GF-D8 (cell line): ENCODE measurements at places on chromosomes 1 and 21.

- no peak for DNase-seq
Measured at GRCh38 chr1:62875676-62876075, 91.7 kb downstream of the ATG4C start.

DNA sequence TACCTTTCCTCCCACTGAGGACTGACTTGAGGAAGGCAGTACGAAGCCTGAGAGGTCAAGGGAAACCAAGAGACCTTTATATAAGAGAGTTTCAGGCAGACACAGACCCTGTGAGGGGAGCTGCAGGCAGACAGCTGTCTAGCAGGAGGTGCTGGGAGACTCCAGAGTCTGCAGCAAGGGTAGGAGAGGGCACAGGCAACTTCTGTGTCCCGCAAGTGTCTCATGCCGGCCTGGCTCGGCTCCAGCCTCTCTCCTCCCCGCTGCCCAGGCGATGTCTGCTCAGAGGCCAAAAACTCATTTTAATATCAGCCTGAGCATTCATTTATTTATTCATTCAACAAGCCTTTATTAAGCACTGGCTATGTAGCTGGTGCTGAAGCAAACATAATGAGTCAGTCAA lies 83.0 kb downstream of the KIRREL1 start:
- DNase-seq = no peak

DNA sequence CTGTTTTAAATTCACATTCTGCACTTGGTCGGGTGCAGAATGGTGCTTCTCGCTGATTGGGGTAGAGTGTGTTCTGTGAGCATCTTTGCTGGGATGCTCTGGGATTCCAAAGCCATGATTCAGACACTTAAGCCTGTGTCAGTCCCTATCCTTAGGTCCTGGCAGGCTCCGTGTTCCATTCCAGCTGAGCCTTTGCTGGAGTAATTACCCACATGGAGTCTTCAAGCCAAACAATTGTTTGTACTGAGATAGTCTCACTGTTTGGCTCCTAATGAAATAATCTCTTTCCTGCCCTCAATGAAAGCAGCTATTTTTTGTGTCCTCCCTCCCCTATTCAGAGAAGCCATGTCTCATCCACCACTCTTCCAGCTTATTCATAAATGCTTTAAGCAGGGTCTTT lies 18.7 kb downstream of the SMAP2 start:
- DNase-seq = no peak

DNA sequence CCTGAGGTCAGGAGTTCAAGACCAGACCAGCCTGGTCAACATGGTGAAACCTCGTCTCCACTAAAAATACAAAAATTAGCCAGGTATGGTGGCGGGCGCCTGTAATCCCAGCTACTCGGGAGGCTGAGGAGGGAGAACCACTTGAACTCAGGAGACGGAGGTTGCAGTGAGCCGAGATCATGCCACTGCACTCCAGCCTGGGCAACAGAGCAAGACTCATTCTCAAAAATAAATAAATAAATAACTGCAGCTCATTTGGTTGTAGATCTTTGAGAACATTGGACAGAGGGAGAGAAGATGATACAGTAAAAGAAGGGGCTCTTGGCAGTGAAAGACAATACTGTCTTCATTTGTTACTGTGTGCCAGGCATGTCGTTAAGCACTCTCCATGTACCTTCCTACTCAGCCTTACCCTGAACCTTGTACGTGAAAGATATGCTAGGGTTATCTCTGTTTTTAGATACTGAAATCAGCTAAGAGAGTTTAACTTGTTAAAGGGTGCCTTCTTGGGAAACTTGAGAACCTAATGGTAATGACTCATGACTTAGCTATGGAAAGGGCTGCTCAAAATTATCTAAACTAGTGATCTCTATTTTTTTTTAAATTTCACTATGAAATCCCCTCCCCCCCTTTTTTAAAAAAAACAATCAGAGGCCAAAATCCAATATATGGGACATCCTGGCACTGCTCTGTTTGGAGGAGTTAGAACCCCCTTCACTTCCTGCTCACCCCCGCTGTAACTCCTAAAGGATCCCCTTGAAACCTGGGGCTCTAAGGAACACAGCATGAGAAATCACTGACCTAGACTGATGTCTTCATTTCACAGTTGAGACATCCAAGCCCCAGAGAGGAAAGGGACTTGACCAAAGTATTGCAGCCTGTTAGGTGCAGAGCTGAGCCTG lies 6.8 kb upstream of the KPNA6 start:
- no peak for DNase-seq

DNA sequence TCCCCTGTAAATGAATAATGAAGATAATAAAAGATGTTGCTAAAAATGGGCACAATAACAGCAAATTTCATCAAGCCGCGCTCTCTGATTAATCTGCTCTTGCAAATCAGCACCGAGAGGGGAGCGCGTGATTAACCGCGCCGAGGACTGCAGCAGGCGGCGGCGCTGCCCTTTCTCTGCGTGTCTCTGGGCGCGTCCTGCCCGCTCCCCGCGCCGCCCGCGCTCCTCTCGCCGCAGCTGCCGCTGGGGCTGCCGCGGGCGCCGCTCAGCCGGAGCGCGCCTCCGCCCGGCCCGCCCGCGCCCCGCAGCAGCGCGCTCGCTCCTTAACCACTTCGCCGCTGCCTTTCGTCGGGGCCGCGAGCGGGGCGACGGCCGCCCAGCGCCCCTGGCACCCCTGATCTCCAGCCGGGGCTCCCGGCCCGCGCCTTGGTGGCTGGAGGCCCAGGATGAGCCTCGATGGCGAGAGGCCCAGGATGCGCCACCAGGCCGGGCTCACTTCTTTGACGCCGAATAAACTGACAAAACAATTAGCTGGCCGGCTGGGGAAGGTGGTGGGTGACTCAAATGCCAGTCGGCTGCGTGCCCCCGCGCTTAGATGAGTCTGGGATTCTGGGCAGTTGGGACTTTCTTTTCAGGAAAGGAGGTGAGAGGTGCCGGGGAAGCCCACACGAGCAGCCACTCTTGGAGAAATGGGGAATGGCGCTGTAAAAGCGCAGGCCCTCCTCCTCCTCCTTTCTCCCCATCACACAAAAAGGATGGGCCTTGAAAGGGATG lies 221.4 kb upstream of the PKN2 start:
- no peak for DNase-seq

DNA sequence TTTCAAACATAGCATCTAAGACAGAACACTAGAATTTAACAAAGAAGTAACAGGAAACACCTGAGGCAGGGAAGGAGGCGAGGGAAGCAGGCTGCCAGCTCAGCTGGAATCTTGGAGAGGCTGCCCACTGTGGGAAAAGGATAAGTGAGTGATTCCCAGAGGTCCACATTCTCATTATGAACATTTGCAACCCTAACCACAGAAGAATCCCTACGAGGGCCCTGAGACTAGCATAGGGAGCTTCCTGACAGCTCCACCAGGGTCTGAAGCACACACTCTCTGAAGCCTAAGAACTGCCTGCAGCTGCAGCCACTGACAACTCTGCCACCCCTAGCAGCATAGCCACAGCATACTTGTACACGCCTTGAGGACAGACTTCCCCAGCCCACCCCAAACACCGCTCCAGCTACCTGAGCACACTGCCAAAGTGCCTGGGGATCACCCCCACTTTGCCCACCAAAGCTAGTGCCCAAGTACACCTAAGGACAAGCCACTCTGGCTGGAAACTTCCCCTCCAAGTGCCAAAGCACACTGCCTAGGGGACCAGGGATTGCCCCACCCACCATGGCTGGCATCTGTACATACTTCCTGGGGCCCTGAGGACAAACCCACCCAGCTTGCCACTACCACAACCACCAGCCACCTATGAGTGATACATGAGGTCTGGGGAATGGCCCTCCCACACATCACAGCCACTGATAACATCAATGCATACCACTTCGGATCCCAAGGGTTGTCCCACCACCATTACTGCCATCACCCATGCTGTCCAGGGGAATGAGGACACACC lies 76.6 kb upstream of the GUCA2A start:
- DNase-seq = no peak

GRCh38 chr1:173477286-173478093 lies at the start of gene PRDX6:
PRDX6 (plus strand) TSS chr1:173477335; CDS start chr1:173477398, 63 bp downstream.
- peak; percentile 59 for DNase-seq

DNA sequence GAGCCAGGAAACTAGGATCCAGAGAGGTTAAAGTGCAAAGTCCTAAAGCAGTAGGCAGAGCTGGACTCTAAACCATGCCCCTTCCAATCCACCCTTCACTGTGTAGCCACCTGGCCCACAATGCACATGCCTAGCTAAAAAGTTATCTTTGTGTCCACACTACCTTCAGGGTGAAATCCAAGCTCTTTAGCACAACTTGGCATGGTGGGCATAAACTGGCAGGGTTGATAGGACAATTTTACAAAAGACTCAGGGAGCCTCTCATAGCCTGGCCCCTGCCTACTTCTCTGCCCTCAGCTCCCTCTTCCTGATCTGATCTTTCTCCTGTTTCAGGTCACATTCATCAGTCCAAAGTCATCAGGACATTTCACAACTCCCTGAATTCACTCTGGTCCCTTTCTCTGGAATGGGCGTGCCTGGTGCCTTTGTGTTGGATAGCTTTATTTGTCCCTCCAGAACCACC lies 513.9 kb downstream of the OMA1 start:
- DNase-seq = no peak

- DNase-seq = no peak
Measured at GRCh38 chr1:54013393-54014008, 4.5 kb downstream of the LDLRAD1 start.

GRCh38 chr21:40846103-40846502 lies 855 bp downstream of the DSCAM start:
- no peak for DNase-seq

DNA sequence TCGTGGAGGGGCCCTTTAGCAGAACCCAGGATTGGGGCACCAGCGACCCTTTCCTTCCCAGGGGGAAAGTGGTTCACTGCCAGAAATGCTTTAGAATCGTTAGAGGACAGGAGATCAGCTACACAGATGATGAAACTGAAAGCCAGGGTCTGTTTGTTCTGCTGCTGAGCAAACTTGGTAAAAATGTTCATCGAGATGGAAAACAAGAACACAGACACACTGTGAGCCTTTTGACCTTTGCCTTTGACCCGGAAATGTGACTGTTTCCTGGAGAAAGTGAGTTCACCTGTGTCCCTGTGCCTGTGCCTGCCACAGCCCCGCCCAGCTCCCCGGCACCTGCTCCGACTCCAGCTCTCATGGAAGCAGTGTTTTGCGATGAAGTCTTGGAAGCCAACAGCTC lies 234.3 kb downstream of the CAMTA1 start:
- no peak for DNase-seq

GRCh38 chr1:33000427-33001026 lies 35.9 kb upstream of the RNF19B start:
- DNase-seq = no peak

DNA sequence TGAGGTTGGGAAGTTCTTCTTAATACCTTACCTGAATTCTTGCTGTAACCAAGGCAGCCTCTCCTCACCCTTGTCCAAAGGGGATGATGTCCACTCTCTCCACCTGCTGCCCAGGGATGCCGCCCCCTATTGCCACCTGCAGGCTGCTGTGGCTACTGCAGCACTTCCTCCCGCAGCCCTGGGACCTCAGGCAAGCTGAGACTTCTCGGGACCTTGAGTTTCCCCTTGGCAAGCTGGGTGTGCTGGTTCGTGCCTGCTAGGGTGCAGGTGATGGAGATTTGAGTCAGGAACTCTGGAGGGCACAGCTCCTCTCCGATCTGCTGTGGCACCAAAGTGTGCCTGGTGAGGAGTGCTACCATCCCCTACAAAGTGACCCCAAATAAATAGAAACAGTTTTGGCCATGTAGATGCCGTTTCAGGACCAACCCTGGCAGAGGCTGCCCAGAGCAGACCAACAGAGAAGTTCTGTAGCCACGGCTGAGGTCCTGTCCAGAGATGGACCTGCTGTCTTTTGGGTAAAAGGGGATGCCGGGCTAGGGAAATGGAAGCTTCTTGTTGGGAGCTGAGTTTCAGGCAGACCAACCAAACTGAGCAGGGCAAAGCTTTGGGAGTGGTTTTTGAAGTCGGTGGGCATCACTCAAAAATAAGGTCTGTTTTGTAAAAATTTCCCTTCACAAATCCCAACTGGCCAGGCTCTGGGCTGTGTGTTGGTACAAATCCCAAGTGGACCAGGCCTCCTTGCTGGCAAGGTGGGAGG lies 31.7 kb downstream of the RUNX3 start:
- DNase-seq = no peak

- no peak for DNase-seq
Measured at GRCh38 chr1:107777664-107778047, 187.3 kb downstream of the VAV3 start.

DNA sequence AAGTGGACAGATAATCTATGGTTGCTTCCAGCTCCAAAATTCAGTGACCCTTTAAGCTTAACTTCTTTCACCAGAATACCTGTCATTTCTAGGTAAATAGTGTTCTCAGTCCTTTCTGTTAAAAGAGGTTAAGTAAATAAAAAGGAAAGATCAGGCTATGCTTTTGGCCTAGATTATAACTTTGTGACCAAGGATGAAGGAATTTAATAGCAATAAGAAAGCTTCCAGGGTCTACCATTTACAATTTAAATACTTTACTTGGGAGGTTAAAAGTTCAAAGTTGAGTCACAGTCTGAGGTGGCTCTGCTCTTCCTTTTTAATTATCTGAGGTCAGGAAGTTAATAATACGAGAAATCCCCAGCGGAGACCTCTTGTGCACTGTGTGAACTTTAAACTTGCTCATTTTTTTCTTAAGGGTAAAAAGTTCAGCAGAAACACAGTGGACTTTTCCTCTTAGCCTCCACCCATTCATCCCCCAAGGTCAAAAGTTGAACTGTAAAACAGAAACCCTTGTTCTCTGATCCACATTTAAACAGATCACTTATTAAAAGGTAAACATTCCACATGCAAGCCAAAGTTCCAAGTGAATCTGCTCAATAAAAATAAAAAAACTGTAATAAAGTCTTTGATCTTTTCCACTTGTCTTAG lies 187.1 kb downstream of the NRIP1 start:
- no peak for DNase-seq

DNA sequence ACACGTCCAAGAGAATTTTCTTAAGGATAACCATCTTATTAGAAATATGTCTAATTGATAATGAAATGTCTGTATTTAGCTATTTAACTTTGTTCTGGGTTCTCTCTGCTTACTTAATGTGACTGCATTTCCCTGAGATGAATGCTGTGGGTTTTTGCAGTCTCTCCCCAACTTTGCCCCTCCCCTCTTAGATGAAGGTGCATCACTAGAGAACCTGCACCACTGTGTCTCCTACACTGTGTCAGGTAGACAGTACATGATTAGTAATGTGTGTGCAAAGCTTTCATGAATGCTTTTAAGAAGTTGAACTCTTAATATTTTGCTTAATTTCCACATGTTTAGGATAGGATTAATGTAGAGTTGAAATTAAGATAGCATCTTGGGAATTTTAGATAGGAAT lies 51.7 kb downstream of the LRRC8D start:
- DNase-seq = no peak

GRCh38 chr1:221187174-221187573 lies 307.9 kb downstream of the HLX start:
- DNase-seq = no peak

GRCh38 chr1:193417945-193418744 lies 231.7 kb upstream of the B3GALT2 start:
- no peak for DNase-seq

- DNase-seq = no peak
Measured at GRCh38 chr1:248751142-248751541, 4.4 kb downstream of the LYPD8 start.

GRCh38 chr21:28893687-28894086 lies 99.0 kb downstream of the LTN1 start:
- no peak for DNase-seq
